H4 (cell line): ENCODE measurements at places on chromosomes 4 and X.

DNA sequence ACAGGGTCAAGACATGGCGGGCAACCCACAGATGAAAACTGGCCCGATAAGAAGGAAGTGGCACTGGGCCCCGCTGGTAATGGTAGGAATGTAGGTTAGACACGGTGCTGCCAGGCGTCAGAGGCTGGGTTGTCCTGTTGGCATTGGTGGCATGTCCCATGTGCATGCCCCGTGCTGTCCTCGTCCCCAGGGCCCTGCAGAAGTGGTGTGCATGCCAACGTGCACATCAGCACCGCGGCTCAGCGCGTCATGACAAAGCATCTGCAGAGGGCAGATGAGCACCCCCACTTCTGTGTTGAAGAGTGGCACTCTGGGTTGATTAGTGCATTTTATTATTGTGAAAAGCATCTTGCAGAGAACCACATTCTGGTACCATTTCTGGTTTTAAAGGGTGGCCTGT, 35.6 kb downstream of the NELFA start:
- DNase-seq = no peak

DNA sequence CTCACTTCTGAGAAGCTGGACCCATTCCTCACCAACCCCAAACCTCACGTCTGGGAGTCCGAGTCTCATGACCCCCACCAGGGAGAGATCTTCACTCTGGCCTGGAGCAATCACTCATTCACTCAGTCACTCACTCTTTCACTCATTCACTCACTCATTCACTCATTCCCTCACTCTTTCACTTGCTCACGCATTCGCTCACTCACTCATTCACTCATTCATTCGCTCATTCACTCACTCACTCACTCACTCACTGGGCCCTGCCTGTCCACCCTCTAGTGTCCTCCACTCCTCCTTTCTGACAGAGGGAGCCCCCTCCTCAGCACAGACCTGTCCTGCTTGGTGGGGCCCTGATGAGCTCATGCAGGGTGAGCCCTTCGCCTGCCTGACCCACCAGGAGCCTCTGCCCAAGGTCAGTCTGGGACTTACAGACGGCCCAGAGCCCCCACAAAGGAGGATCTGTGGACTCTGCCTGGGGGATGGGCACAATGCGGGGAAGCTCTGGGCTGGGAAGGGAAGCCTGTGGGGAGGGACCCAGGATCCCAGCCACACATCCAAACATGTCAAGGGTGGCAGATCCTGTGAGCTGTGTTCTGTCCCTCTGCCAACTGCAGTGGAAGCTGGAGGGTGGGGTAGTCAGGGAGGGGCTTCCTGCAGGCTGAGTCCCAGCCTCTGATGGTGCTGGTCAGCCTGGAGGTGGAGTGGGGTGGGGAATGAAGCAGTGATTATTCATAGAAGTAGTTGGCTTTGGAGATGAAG, 18.5 kb downstream of the CPZ start:
- no peak for DNase-seq

GRCh38 chr4:168634276-168634802, 137.5 kb downstream of the PALLD start:
- peak; percentile 100 for DNase-seq

DNA sequence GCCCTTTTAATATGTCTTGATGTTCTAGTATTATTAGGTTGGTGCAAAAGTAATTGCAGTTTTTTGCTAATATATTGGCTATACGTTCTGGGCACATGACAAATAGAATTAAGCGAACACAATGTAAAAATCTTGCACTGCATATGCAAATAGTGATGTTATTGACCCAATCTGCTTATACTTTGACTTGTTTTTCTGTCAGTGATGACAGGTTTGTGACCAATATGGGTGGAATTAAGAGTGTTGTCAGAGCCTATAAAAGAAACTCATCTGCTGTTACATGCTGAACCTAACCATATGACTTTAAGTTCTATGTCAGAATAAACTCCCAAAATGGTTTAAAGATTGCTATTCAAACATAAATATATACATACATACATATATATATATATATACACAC, 30.7 kb upstream of the HPGD start:
- no peak for DNase-seq

DNA sequence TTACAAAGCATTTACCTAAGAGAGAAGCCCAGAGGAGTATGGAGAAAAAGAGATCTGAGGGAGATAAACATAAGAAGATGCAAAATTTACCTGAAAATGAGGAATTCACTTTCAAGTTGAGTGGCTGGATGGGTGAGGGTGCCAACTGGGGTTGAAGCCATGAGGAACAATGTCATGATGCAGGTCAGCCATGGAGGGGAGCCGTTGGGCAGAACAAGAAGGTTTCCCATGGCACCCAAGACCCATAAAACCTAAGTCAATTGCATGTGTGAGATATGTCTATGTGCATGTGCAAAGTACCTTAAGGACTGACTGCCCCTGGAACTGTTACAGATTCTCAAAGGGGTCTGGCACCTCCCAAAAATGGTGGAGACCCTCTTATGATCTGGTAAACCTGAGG, 46.6 kb upstream of the PRRG1 start:
- peak; percentile 16 for DNase-seq

DNA sequence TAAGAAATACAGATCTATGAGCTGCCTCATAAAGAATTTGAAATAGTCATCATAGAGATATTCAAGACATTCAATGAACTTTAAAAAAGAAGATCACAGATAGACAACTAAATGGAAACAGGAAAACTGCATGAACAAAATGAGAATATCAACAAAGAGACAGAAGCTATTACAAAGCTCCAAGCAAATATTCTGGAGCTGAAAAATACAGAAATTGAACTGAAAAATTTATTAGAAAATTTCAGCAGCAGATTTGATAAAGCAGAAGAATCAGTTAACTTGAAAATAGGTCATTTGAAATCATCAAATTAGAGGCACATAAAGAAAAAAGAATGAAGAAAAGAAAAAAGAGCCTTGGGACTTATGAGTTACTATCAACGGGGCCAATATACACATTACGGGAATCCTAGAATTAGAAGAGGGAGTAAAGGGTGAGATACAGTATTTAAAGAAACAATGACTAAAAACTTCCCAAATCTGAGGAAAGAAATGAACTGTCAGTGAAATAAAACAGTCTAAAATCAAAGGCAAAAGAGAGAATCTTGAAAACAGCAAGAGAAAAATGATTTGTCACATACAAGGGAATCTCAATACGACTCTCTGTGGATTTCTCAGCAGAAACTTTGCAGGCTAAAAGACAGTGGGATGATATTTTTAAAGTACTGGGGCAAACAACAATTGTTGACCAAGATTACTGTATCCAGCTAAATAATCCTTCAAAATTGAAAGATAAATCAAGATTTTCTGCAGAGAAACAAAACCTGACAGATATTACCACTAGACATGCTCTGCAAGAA, 641.6 kb downstream of the ANKRD50 start:
- no peak for DNase-seq

DNA sequence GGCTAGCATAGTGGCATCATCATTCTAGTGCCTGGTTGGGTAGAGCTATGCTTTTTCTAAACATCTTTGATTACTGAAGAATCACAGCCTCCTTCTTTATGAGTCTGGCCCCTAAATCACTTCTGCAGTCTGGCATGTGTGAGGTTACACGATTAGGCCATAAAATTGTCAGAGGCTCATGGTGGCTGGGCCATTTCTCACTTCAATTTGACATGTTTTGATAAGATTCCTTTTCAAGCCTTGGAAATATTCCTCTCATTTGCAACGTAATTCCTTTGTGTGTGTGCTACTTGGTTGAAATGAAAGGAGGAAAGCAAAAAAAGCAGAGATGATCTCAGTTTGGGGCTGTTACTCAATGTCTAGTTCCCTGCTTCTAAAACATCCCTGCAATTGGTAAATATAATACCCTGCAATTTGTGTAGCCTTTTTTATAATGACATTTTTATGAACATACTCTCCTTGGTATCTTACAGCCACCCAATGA, 6.2 kb downstream of the CCKAR start:
- DNase-seq = no peak

GRCh38 chr4:108596344-108596743, 24.0 kb upstream of the RPL34 start:
- no peak for DNase-seq

- no peak for DNase-seq
These were observed 186.0 kb upstream of the FRMPD4 start for GRCh38 chrX:11952176-11952720.

- DNase-seq = no peak
These were observed 35.4 kb upstream of the ASMTL start for GRCh38 chrX:1488141-1488540.

DNA sequence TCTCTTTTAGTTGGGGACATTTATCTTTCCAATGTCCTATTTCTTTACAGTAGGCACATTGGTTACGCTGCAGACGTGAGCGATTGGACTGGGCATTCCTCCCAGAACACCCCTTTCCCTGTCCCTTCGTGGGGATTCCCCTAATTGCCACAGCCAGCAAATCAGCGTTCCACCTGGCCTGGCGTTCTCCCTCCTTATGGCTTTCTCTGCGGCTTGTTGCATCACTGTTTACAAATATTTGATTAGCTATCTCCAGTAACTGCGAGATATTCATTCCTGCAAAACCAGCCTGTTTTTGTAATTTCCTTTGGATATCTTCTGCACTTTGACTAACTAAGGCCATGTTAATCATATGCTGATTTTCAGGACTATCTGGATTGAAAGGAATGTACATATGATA, 202.5 kb upstream of the KLF8 start:
- DNase-seq = no peak

GRCh38 chr4:160510928-160511327, 1408.0 kb downstream of the RAPGEF2 start:
- DNase-seq = peak; percentile 67

- DNase-seq = peak; percentile 68
These were observed 69.2 kb downstream of the MTNR1A start for GRCh38 chr4:186486172-186486571.

GRCh38 chr4:141642063-141642462, 5.7 kb downstream of the IL15 start:
- DNase-seq = no peak

DNA sequence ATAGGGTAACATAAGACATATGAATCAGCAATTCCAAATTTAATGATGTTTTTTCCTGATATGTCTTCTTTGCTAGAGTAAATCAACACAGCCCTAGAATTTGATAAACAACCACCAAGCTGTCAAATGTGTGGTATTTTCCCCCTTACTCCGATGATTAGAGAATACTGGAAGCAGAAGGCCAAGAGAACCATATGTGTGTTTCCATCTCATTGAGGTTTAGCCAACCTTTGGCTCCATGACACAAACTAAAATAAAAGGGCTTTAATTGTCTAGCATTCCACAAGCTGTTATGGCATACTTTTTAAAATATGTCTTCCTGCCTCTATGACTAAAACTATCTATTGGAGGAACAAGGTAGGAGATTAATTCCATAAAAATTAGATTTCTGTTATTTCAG, 1222.4 kb upstream of the AGA start:
- DNase-seq = no peak

GRCh38 chrX:22758807-22759481, 240.8 kb upstream of the DDX53 start:
- DNase-seq = peak; percentile 3

- DNase-seq = no peak
These were observed 66.7 kb upstream of the PJA1 start for GRCh38 chrX:69231903-69232302.

DNA sequence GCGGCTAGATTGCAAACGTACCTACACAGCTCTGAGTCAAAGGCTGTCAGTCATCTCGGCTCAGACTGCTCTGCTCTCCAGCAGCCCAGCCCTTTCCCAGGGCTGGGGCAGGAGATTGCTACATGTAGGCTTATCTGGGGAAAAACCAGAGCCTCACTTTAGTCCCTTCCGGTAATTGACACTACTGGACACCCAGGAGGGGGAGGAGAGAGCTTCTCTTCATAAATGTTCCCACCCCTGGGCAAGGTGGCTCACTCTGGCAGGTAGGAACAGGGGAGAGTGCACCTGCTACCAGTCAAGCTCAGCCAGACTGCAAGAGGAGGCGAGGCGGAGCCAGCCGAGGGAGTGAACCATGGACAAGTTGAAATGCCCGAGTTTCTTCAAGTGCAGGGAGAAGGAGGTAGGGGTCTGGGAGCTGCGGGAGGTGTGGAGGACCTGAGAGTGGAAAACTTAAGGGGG, at the start of gene SLC6A14:
SLC6A14 (plus strand) TSS at position 249 of the 459 bp plus-strand sequence; CDS start at position 353, 104 bp downstream.
- DNase-seq = no peak

DNA sequence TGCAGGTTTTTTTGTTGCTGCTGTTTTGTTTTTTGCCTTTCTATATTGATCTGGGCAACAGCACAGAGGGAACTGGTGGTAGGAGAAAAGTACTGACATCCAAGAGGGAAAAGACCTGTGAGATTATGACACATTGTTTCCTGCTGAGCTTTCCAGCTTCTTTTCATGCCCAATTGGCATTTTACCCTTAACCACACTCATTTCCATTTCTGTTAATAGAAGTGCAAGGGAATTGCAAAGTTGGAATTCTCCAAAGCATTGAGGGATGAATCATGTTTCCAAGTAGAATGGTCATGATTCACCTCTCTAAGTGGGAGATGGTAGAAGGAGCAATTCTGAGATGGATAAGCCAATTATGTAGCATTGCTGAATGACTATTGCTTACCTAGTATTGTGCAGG, 161.5 kb downstream of the PPARGC1A start:
- DNase-seq = peak; percentile 94

GRCh38 chr4:105158837-105159236, 12.2 kb downstream of the TET2 start:
- DNase-seq = no peak

DNA sequence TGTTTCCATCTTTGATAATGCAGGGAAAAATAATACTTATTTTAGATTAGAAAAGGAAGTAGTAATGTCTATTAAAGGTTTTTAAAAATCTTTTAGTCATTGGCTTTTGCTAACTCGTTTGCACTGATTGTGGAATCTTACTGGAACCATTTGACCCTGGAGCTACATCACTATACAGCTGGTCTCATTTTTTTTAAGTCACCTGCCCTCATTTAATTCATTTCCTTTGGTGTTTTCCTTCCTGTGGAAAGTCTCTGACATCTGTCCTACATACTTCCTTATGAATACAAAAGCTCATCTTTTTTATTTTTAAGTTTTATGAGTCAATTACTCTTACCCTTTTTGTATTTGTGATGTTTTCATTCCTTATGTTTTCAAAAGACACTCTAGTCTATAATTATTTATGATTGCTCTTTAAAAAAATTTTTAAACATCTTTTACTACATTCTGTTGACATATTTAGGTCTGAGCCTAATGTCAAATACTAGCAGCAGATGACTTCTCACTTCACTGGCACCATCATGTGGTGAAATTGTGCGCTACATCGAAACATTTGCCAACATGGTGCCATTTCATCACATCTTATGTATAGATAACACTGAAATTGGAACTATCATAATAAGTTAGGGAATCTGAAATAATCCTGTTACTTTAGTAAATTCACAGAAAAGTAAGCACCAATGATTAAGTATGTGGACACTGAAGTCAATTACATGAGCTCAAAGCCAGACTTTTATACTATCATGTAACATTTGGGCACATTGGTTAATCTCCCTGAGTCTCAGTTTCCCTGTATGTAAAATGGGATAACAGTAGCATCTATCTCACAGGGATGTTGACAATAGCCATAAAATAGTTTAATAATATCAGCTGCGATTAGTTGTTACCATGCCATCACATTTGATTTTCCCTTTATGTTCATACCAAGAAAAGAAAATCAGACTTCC, 9.4 kb upstream of the MMAA start:
- peak; percentile 63 for DNase-seq

- no peak for DNase-seq
These were observed 152.1 kb upstream of the VCX start for GRCh38 chrX:7690842-7691241.
